ENCODE measurements at places on chromosomes 1 and 21. TPM values are rescaled to one million over a fixed set of nuclear protein-coding genes. Genes with fewer than 3 reads are reported as not detected.
A peak's percentile ranks its signal among the peaks of the same experiment; 100 is the strongest.

- no peak for DNase-seq
Observed at GRCh38 chr21:40754466-40754865, 92.5 kb downstream of the DSCAM start.

DNA sequence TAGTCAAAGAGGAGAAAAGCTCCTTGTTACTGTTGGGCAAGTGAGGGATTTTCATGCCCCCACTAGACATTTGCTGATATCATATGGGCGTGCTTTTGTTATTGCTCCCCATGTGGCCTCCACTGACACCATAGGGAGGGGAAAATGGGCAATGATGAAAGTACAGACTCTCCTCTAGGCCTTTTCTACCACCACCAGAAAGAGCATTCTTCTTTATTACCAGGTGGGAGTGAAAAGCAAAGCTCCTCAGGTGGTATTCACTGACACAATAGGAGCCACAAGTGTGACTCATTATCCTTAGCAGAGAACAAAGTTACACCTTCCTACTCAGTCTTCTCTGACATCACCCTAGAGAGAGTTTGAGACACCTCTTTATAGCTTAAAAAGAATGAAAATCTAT is 667.1 kb downstream of the LTN1 start:
- no peak for DNase-seq

DNA sequence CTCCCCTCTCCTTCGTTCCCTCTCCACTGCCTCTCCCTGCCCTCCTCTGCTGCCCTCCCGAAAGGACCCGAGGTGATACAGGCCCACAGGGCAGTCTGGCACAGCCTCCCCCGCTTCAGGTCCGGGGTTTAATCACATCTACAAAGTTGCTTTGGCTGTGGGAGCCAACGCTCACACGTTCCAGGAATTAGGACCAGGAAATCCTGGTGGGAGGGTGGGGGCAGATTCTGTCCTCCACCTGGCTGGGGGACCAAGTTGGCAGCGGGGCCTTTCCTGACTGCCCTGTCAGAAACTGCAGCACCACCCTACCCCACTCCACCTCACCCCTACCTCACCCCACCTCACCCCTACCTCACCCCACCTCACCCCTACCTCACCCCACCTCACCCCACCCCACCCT is 95.1 kb downstream of the WDR4 start:
- no peak for DNase-seq

DNA sequence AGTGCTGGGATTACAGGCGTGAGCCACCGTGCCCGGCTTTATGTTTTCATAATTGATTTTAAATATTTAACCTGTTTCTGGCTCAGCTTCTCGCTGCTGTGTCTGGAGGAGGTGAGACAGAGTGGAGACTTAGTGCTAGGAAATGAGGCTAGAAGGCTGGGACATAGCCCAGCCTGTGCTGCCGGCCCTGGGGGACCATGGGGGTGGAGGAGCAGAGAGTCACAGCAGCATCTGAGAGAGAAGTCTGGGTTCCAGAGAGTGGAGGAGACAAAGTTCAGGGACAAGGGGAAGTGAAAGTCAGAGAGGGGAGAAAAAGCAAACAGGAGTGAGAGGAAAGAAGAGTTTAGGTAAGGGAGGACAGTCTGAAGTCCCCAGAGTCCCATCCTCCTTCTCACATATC is 71.9 kb downstream of the LHX9 start:
- DNase-seq, result no peak

DNA sequence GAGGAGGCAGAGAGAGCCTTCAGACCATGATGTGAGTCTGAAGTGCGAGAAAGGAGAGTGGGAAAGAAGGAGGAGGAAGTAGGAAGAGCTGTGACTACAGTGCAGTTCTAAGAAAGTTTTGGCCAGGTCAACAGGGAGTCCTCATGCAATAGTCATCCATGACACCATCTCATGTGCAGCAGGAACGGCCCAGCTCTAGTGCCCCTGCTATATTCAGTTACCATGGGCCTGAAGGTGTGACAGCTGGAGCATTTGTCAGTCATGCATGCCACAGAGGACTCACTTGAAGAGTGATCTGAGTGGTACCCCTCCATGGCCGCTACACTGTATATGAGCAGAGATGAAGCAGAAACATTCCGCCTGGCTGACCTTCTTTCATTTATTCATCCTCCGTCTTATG is 77.9 kb downstream of the OMA1 start:
- DNase-seq, result no peak

DNA sequence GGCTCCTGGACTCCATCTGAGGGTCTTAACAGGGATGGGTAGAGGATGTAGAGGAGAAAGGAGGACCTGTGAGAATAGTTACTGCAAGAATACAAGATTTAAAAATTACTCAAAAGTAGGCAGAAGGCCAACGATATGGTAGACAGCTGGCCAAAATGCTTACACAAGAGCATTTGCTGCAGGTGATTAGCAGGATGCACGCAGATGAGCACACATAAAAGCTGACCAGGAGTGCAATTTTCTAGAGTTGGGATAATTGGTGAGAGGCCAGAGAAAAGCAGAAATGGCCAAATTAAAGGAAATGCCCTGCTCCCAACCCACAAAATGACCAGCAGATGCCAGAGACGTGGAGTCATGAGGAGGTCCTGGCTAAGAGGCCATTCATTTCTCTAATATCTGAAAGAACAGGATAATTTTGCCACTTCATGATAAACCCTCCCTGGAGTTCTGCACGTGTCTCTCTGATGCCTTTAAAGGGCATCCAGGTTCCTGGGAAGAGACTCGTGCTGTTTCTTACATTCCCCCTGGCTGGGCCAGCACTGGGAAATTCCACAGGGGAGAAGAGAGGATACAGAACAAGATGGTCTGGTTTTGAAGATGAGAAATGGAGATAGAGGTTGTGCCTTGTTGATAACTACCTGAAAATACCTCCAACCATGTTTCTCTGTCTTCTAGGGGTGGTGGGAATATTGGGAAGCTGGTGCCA is 62.3 kb upstream of the KCNA3 start:
- DNase-seq, result no peak

LY9 gene
- total RNA-seq, result 2.1 TPM

GRCh38 chr1:91863498-91863897 is 22.5 kb downstream of the TGFBR3 start:
- no peak for DNase-seq

GPR89A gene
- total RNA-seq, result 41.8 TPM

LINGO4 gene
- 0.63 TPM for total RNA-seq

ACOT11 gene
- 93.0 TPM for total RNA-seq

- DNase-seq, result no peak
Observed at GRCh38 chr1:167016100-167016750, 27.1 kb downstream of the MAEL start.

POU2F1 gene
- 45.5 TPM for total RNA-seq

GJB4 gene
- not detected for total RNA-seq

GRCh38 chr1:49694251-49694827 is 329.4 kb downstream of the AGBL4 start:
- DNase-seq, result no peak

GRCh38 chr1:53735681-53736080 is 3.3 kb downstream of the GLIS1 start:
- no peak for DNase-seq

DNA sequence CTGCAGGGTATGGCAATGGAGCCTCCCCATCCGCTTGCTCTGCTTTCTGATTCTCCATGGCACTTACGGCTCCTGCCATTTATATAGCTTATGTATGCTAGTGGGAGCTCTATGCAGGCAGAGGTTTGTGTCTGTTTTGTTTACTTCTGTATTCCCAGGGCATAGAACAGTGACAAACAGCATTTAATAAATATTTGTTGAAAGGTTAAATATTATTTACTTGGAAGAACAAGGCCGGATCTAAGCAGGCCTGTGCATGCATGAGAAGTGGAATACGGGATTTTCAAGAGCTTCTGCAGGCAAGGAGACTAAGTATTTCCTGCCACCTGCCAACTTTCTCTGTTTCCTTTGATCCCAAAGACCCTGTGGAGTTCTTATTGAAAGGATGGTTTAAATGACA is 90.7 kb downstream of the XCL2 start:
- no peak for DNase-seq

DNA sequence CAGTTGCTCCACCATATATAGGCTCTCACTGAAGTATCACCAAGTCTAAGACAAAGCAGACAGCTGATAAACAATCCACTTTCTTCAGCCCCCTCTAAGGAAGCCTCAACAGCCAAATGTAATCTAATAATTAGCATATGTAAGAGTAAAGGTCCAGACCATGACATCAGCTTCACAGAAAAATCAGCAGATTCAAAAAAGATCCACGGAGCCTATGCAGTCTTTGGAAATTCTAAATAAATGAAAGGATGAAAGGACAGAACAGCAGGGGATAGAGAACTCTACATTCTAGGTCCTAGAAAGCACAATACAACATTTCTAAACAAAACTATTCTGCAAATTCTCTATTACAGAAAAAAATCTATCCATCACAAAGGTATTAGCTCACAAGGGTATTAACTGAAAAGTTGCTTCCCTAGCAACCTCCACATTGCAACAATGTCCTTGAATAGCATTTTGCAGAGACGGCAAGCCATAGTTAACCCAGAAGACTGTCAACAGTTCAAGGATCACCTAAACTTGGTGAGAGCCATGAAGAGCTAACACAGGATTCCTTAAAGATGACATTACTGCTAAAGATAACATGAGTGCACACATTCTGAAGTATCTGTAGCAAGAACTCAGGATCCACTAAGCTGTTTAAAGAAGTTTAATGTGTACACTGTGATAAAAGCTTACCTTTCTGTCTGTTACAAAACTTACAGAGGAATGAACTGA is 74.3 kb downstream of the SIPA1L2 start:
- no peak for DNase-seq

- DNase-seq, result peak; percentile 28
Observed at GRCh38 chr1:25922056-25922970, 16.1 kb upstream of the STMN1 start.

DNA sequence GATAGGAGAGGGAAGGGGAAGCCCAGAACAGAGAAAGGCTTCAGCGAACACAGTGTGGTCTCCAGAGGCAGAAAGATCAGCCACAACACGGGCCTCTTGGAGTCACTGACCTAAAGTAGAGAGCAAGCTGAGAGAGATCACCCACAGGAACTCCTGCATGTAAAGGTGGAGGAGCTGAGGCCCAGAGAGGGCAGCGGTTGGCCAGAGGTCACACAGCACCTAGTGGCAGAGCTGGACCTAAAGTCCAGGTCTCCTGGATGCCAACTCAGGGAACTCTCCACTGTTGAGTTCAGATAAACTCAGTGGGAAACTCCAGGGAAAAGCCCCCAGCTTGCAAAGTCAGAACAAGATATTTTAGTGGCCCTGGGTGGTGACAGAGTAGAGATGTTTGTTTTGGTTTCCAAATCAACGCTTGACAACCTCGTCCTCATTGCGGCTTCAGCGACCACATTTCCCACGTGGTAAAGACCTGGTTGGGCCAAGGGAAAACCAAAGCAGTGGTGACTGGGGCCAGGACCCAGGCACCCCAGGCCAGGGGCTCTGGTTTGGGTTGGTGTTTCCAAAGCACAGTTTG is 4.6 kb downstream of the IFFO2 start:
- no peak for DNase-seq

DNA sequence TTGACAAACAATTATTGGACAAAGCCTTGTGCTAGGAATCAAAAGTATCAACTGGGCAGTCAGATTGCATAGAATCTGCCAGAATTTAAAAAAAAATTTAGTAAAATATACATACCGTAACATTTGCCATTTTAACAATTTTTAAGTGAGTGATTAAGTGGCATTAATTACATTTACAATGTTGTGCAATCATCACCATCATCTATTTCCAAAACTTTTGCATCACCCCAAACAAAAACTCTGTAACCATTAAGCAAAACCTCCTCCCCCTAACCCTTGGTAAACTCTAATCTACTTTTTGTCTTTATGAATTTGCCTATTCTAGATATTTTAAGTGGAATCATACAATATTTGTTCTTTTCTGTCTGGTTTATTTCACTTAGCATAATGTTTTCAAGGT is 182.8 kb downstream of the LMO4 start:
- DNase-seq, result no peak

- no peak for DNase-seq
Observed at GRCh38 chr1:201020721-201021629, 2.5 kb downstream of the KIF21B start.

KCNN3 gene
- 3.5 TPM for total RNA-seq

- no peak for DNase-seq
Observed at GRCh38 chr1:90710579-90711536, 6.2 kb downstream of the BARHL2 start.

TOMM40L gene
- total RNA-seq, result 8.8 TPM

DNA sequence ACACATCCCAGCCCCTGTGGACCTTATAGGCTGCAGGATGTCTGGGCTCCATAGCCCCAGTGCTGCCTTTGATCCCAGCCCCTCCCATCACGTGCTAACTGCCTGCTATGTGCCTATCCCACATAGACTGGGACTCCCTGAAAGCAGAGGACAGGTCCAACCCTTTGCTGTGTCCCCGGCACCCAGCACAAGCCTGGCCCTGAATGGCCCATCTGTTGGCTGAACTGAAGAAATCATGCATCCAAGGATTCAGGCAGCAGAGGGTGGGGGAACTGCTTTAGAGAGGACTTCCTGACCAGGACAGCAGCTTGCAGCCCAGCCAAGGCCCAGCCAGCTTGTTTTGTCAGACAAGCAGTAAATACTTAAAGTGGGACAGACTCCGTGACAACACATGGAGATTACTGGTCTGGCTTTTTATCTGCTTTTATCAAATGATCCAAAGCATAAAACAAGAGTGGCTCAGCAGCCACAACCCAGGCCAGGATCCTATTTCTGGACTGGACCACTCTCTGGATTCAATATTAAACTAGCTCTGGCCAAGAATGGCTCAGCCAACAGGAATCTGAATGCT is 69.3 kb downstream of the GLIS1 start:
- no peak for DNase-seq

DNA sequence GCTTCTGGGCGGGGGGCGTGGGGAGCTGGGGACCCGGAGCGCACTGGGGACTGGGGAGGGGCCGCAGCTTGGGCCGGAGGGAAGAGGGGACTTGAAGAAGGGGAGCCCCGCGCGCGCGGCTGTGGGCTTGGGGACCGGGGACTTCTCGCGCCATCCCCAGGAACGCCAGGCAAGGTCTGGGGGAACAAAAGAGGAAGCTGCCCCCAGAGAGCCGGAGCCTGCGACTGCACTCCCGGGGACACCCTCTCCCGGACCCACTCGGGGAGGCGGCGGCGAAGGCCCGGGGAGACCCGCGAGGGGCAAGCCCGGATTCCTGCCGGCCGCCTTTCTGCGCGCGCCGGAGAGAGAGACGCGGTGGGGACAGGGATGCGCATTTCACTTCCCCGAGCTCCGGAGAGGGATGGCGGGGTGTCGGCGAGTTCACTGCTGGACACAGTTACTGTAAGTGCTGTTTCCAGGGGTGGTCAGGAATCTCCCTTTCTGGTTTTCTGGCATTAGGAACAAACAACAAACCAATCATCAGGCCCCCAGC is 732 bp downstream of the ABCG1 start:
- DNase-seq, result peak; percentile 9

DNA sequence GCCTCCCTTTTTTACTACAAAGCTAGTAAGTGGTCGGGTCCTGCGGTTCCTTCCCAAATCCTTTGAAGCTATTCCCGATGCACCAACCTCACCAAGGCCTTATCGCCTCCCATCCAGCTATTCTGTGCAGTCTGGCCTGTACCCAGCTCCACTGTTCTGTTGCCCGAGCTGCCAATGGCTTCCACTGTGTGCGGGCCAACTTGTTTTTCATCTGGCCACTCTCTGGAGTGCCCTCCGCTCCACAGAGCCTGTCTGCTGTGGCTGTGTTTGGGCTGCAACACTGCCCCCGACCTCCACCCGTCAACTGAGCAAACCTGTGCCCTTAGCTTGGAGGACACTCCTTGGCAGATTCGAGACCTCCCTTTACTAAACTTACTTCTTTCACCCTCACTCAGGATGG is 125.0 kb downstream of the KIAA0319L start:
- DNase-seq, result no peak

GRCh38 chr21:9008636-9009035 is 1512.7 kb upstream of the TPTE start:
- no peak for DNase-seq

CCDC190 gene
- total RNA-seq, result 0.89 TPM

RGS4 gene
- total RNA-seq, result 1.8 TPM

All from thyroid gland (tissue), 4 donors.